Naive thymus-derived CD8-positive, alpha-beta T cell (primary cell): ENCODE measurements at places on chromosomes 11 and 22.
A peak's percentile ranks its signal among the peaks of the same experiment; 100 is the strongest.

DNA sequence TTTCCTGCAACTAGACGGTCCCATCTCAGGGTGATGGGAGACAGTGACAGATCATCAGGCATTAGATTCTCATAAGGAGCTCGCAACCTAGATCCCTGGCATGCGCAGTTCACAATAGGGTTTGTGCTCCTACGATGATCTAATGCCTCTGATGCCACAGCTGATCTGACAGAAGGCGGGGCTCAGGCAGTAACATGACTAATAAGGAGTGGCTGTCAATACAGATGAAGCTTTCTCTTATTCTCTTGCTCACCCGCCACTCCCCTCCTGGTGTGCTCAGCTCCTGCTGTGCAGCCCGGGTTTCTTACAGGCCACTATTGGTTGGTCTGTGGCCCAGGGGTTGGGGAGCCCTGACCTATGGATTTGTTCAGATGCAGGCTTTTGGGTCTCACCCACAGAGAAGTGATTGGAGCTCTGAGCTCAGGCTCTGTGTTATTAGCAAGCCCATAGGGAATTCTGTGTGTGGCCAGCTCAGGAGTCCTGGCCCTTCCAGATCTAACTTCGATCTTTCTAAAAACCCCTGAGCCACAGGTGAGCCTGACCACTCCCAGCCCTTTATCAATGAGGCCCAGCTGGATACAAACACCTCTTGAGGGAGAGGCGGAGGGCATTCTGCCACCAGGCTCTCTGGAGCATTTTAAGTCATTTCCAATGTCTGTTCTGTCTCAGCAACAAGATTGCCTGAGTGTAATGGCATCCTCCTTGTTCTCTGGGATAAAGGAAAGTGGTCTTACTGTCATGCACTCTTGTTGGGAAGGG is 351.8 kb downstream of the BUD13 start:
- no peak for DNase-seq

DNA sequence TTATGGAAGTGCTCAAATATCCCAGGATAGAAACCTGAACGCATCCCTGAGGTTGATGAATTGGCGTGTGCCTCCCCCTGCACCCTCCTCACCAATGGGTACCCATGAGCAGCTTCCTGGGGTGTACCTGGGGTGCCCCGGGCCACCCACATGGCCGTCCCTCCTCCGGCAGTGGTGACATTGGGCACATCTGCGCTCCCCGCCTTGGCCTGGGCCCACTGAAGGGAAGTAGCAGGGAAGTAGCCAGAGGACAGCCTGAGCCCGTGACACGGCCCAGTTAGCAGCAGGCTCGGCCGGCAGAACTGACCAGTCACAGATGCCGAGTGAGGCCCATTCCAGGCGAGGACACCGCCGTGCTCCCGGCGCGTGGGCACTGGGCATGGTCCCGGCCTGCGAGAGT is 16.7 kb downstream of the MRPL23 start:
- DNase-seq = no peak

DNA sequence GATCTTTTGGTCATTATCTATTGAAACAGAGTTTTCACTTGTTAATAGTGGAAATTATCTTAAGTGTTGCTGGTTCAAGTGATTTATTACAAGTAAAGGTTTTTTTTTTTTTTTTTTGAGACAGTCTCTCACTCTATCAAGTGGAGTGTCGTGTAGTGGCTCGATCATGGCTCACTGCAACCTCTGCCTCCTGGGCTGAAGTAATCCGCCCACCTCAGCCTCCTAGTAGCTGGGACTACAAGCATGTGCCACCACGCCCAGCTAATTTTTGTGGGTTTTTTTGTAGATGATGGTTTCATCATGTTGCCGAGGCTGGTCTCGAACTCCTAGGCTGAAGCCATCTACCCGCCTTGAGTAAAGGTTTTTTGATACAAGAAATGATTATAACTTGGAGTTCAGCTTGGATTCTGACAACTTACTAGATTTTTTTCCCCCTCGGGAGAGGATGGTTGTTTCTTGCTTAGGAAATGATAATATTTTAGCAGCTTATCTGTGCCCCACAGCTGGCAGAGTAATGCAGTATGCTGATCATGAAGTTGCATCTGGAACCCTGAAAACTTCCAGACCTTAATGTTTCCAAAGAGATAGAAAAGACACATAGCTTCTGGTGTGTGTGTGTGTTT is 68.9 kb downstream of the MTMR3 start:
- DNase-seq = no peak

GRCh38 chr11:100205926-100206325 is 481.2 kb upstream of the ARHGAP42 start:
- no peak for DNase-seq

DNA sequence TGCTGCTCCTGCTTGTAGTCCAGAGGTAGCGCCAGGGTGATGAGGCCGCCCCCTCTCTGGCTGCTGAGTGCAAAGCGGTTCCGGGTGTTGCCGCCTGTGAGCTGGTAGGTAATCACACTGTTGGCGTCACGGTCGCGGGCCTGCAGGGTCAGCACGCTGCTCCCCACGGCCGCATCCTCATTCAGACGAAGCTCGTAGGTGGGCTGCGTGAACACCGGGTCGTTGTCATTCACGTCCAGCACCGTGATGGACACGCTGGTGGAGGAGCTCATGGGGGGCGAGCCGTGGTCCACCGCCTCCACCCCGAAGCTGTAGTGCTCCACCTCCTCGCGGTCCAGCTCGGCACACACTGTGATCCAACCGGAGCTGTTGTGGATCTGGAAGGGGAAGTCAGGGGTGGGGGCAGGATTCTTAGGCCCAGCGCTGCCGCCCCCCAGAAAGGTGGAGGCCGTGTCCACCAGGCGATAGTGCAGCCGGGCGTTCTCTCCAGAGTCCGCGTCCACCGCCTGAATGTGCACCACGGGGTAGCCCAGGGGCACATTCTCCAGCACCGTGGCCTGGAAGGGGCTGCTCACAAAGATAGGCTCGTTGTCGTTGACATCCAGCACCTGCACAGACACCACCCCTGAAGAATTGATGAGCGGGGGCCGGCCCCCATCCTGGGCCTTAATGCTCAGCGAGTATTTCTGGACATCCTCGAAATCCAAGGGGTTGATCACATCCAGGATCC is 2.4 kb downstream of the CELSR1 start:
- no peak for DNase-seq

DNA sequence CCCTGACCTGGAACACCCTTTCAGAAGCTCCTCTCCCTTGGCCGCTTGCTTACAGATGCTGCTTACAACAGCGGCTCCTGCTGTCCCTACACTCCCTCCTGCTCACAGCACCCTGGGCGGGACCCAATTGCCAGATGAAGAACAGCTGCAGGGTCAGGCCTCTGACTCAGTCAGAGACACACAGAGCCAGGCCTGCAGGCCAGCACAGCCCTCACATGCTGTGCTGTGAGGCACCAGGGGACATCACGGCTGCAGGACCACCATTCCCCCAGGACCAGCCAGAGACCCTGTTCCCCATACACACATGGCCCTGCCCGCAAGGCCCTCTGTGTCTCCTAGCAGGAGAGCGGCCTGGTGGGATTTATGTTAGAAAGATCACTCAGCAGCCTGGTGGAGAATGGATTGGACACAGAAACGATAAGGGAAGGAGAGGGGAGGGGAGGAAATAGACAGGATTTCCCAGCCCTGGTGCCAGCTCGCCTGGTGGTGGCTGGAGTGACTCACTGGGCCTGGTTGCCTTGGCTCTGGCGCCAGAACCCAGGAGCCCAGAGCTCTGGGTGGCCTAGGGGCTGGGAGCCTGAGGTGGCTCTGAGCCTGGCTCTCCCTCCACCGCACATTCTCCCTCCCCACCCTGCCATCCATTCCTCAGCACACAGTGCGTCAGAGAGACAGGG is 6.7 kb downstream of the CAPN5 start:
- DNase-seq = no peak

GRCh38 chr22:22604326-22605073 is 39.9 kb upstream of the GGTLC2 start:
- no peak for DNase-seq

GRCh38 chr11:14668731-14669301 is 25.2 kb downstream of the PDE3B start:
- no peak for DNase-seq

GRCh38 chr11:47886096-47886495 is 37.9 kb upstream of the NUP160 start:
- peak; percentile 27 for DNase-seq

DNA sequence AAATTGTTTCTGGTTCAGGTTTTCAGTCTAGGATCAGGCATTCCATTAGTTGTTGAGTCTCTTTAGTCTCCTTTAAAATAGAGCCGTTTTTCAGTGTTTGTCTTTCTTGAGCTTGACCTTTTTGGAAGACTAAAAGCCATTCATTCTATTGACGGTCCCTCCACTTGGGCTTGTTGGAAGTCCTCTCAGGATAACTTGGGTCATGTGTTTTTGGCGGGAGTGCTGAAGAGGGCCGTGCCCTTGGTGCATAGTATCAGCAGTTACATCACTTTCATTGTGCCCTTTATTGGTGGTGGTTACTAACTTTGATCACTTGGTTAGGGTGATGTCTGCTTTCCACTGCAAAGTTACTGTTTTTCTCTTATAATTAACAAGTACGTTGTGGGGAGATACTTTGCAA is 20.8 kb downstream of the CECR2 start:
- no peak for DNase-seq

DNA sequence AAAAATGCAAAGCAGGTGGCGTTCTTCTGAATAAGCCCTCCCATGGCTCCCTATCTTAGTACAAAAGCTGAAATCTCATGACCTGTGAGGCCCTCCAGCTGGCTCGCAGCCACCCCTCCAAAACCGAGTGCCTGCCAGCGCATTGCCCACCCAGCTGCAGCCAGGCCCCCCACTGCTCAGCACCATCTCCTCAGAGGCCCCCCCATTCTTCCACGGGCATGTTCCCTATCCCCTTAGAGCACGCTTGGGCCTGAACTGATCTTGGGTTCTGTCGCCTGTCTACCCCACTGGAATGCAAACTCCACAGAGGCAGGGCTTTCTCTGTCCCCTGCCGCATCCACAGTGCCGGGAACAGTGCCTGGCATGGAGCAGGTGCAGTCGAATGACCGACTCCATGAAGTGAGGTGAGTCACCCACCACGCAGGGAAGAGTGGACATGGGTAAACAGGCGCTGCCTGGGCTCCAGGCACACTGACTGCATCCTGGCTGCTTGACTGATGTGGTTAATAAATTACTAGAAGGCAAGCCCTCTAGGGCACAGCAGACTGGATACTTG is 11.3 kb upstream of the EFCAB6 start:
- DNase-seq = no peak

GRCh38 chr11:115383431-115383830 is 120.8 kb downstream of the CADM1 start:
- no peak for DNase-seq

DNA sequence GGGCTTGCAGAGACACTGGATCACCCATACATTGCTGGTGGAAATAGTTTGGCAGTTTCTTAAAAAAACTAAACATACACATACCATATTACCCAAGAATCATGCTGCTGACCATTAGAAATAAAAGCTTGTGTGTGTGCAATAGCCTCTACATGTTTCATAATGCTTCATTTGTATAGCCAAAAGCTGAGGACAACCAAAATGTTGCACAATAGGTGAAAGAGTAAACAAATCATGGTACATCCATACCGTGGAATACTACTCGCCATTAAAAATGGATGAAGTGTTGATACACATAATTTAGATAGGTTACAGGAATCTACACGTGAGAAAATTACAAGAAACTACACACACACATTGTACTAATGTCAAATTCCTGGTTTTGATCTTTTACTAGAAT is 6.5 kb downstream of the KBTBD3 start:
- no peak for DNase-seq

DNA sequence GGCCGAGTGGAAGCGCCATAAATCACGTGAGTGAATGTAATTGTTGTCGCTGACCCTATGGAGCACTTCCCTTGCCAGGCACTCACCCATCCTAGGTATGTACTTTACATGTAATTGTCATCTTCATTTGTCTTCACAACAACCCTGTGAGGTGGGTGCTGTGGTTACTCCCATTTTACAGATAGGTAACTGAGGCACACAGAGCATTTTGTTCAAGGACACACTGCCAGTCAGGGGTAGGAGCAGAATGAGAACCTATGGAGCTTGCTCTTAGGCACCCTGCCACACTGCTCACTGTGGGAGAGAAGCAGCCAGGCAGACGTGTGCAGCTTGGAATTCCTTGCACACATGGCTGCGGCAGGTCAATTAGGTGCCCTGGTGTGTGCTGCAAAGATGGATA is 785 bp upstream of the EFCAB6 start:
- DNase-seq = no peak

- DNase-seq = no peak
Measured at GRCh38 chr11:119486691-119487259, 63.8 kb upstream of the THY1 start.

DNA sequence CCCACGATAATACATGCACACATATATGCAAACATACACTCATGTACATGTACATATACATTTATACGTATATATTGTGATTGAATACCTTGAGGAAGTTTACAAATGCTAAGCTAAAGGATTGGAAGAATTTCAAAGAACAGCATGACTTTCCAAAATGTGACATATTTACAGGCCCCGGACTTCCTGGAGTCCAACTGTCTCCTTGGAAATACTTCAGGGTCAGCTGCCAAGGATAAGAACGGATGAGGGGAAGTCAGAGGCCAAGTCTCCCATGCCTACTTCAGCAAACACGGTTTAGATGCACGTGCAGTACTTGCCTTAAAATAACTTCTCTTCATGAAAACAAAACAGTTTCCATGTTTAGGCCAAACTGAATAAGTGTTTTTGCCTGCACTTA is 213.6 kb downstream of the DYNC2H1 start:
- no peak for DNase-seq

- no peak for DNase-seq
Measured at GRCh38 chr11:133809569-133810491, 35.5 kb downstream of the SPATA19 start.

GRCh38 chr11:9901943-9902342 is 238.1 kb downstream of the SWAP70 start:
- no peak for DNase-seq

- no peak for DNase-seq
Measured at GRCh38 chr22:23786261-23786710, 480 bp upstream of the SMARCB1 start.

DNA sequence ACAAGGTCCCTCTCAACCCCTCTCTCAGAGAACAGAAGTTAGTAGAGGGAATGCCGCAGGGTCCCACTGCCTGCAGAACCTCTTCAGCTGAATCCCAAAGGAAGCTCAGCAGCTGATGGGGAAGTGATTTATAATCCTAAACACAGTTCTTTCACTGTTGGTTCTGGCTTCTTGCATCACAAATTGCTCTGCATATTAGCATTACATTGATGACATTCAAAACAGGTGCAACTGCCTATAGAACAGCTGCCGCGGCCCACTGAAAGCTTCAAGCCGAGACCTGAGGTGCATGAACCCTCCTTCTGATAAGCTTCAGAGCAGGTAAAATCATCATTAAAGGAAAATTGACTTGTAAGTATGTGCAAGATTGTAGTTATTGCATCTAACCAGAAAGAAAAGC is 75.2 kb upstream of the KIRREL3 start:
- no peak for DNase-seq

- DNase-seq = no peak
Measured at GRCh38 chr11:134373591-134374052, 38.4 kb downstream of the B3GAT1 start.

- DNase-seq = no peak
Measured at GRCh38 chr11:96197103-96197502, 145.9 kb downstream of the MAML2 start.

GRCh38 chr11:83641511-83641910 is 355.3 kb upstream of the CCDC90B start:
- DNase-seq = no peak

GRCh38 chr11:66315921-66316811 is 678 bp downstream of the CD248 start:
- no peak for DNase-seq

- DNase-seq = no peak
Measured at GRCh38 chr11:129317571-129317970, 58.1 kb upstream of the BARX2 start.
